Stimulated activated CD4-positive, alpha-beta T cell treated with anti-CD3 and anti-CD28 coated beads, Interleukin-15, amount 100 ng/mL, for 24 hours (primary cell): ENCODE measurements at places on chromosomes 4 and X.

DNA sequence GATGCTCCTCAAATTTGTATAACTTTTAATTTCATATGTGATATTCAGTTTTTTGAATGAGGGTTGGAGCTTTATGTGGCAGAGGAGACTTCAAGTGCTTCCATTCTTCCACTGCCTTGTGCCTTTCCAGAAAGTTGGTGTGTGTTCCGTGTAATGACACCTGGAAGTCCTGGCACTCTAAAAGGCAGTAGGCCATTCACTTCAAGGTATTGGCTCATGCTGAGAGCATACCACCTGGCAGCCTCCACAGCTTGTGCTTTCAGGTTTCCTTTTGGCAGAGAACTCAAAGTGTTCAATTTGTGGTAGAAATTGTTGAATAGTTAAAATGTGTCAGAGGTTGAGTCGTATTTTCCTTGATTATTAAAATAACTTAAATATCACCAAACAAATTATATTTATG lies 49.6 kb downstream of the GRIA2 start:
- no peak for DNase-seq

GRCh38 chr4:98377559-98377958 lies 116.4 kb downstream of the RAP1GDS1 start:
- DNase-seq = no peak

GRCh38 chrX:75061701-75062100 lies 94.4 kb downstream of the ABCB7 start:
- no peak for DNase-seq

- DNase-seq = no peak
Measured at GRCh38 chr4:86452924-86453531, 93.2 kb upstream of the MAPK10 start.

DNA sequence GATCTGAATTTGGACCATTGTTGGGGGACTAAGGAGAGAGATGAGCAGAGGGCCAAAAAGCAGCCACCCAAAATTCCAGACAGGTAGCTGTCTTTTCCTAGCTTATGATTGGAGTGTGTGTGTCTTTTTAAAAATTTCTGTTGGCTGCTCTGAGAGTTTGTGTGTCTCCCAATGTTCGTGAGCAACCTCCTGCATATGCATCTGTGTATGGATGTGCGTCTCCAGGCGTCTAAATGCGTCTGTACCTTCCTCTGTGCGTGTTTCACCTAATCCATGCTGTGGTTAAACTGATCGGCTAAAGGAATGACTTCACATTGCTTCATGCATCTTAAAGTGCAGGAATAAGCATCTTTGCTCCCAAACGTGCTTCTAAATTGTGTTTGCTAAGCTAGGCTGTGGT lies 65.5 kb upstream of the LAS1L start:
- DNase-seq = no peak

DNA sequence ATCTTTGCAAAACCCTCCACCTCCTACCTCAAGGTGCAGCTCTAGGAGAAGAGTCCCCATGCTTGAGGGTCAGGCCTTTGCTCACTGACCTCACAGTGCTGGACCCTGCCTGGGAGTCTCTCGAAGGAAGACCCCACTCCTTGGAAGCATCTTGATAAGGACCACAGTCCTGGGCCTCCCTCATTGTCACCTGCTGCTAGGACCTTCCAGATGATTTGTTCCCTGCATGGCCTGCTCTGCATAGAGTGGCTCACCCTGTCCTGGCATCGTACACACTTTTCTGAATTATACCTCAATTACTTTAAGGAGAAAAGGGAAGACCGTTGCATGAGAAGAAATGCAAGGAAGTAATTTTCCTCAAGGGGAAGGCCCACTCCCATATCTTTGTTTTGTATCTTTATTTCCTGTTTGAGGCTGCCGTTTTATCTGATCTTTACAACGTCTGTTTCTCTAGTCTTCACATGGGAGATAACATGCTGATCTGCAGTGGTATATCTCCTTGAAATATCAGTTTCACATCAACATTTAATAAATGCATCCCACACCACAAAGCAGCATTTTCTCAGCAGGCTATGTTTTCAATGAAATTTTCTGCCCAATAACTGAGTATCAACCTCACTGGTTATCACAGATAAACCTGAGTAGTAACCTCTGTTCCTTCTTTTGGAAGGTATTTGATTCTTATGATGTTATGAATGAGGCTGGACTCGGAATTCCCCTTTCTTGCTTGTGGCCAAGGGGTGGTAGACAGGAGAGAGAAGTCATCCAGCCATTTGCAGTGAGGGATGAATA lies 15.0 kb upstream of the AKAP17A start:
- DNase-seq = no peak

GRCh38 chr4:88134536-88135355 lies 23.7 kb downstream of the ABCG2 start:
- no peak for DNase-seq

- no peak for DNase-seq
Measured at GRCh38 chr4:140070973-140071372, 83.0 kb downstream of the MAML3 start.

DNA sequence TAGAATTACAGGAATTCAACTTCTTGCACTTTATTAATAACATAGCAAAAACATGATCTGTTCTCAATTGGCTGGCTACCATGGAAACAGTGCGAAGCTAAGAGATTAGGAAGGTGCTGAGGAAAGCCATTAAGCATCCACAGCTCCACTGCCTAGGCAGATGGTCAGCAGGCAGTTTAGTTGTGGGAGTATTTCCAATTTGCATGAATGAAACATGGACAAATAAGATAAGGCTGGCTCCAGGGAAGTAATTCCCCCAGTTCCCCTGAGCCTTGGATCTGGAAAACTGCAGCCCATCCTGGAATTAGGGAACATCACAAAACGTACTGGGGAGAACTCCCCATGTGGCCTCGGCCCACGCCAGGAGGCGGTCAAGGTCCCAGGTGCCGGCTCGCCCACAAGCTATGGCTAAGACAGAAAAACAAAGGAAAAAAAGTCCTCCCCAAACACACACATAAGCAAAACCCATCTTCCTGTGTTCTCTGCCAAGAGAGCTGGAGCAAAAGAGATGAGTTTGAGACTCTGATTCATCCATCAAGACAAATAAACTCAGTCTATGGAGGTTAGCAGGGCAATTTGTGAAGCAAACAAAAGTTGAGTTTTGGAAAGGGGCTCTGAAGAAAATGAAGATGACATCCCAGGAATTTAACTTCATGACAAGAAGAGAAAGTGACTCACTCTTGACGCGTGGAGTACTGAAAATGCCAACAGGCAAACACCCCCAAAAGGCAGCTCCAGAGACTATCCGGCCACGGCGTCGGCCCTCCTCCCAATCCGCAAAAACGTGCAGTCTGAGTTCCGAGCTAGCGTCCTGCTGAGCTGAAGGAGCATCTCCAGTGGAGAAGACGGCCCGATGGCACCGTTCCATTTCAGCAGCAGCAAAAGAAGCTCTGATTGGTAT lies 45.1 kb downstream of the IGFBP7 start:
- DNase-seq = no peak

- DNase-seq = no peak
Measured at GRCh38 chr4:101792056-101792590, 1.6 kb downstream of the BANK1 start.

- DNase-seq = no peak
Measured at GRCh38 chr4:152486429-152487389, 49.2 kb downstream of the FBXW7 start.

DNA sequence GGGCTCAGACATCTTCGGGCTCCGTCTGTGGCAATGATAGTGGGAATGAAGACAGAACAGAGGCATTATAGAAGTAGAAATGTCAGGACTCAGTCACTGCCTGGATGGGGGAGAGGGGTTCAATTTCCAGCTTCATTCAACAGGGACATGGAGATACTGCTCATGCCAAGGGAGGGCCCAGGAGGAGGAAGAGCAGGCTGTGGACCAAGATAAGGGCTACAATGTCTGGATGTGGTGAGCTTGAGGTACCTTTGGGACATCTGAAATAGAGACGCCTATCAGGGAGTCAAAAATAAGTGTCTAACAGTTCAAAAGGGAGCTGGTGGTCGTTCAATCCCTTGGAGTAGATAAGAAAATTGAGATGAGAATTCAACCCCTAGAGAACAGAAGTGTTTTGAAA lies 34.5 kb downstream of the ELF4 start:
- no peak for DNase-seq

GRCh38 chrX:41338436-41338835 lies 4.5 kb downstream of the DDX3X start:
- no peak for DNase-seq

DNA sequence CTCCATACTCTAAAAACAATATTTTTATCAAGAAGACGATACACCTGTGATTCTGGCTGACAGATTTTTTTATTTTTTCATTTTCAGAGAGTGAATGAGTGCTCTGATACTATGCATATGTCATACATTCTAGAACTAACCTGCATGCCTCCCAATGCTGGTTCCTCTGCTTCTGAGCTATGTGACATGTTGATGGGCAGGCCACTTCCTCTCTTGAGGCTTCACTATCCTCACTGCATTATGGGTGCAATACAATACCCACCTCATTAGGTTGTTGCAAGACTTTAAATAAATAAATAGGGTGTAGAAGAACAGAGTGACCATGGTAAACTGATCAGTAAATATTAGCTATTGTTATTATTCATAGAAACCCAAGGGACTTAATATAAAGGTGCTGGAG lies 408.3 kb downstream of the HNRNPD start:
- DNase-seq = no peak

GRCh38 chrX:111131572-111131971 lies 35.6 kb downstream of the PAK3 start:
- no peak for DNase-seq

DNA sequence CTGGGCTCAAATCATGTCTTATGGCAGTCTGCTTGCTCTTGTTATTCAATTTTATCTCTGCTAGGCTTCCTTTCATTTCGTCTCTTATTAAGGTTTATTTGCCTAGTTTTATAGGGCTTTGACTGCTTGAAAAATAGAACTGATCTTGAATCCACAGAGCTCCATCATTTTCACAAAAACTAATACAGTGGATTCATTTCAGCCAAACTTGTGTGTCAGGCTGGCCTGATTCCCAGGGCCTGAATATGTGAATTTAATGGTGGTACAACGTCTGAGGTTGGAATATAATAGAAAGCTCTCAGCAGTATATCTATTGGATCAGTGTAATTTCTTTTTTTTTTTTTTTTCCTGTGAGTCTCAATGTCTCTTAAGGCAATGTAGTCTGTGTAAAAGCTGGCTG lies 123.3 kb downstream of the POU4F2 start:
- DNase-seq = no peak

GRCh38 chrX:132738951-132739350 lies 219.5 kb downstream of the HS6ST2 start:
- no peak for DNase-seq

- no peak for DNase-seq
Measured at GRCh38 chr4:94377294-94377693, 34.7 kb upstream of the HPGDS start.

DNA sequence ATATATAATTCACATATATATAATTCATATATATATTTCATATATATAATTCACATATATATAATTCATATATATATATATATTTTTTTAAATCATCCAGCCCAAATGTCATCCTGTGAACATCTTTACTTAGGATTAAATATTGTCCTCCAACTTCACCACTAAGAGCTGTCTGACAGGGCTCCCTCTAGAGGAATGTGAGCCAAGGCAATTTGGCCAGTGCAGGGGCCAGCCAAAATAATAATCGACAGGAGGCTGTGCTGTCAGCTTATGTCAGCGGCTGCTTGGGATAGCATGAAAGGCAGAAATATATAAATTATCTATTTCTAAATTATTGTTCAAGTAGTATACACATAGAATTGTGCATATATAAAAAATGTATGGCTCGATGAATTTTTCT lies 29.5 kb downstream of the EGFL6 start:
- no peak for DNase-seq

DNA sequence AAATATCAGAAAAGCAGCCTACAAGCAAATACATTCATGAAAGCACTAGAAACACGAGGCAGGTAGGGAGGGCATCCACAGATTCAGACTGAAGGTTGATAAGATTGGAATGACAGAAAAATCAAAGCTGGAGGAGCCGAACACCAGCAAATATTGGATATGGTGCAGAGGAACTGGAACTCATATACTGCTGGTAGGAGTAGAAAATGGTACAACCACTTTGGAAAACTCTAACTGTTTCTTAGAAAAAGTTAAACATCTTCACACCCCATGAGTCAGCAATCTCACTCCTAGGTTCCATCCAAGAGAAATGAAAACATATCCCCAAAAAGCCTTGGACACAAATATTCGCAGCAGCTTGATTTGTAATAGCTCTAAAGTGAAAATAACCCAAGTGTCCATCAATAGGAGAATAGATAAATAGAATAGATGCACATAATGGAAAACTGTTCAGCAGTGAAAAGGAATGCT lies 27.1 kb downstream of the CD99L2 start:
- no peak for DNase-seq

DNA sequence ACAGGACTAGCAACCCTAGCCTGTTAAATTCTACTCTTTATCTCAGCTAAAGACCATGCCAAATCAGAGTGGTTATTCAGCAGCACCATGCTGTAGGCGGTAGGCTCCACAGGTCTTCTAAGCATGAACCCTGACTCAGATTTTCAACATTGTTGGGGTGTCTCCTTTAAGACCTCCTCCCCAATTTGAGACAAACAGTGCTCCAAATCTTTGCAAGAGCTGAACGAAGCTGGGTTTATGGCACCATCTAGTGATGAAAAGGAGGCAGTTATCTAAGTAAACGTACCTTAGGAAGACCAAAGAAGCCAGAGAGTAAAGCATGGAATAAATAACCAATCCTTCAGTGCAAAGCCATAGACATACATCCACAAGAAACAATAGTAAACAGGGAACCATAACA lies 334.5 kb upstream of the SLC7A11 start:
- DNase-seq = no peak
